ENCODE measurements at places on chromosomes 3 and 15.

GRCh38 chr15:71666763-71667620, 143.4 kb upstream of the NR2E3 start:
- no peaks in the 10 kb centered on the region for H3K4me1 ChIP-seq
- no peaks in the 10 kb centered on the region for H3K36me3 ChIP-seq
- H3K27ac ChIP-seq = no peak overlapping the region
- no peaks in the 10 kb centered on the region for H3K27me3 ChIP-seq

GRCh38 chr15:100703032-100703578, 100.7 kb downstream of the ASB7 start:
- H3K27me3 ChIP-seq = no peaks in the 10 kb centered on the region
- H3K36me3 ChIP-seq = no peaks in the 10 kb centered on the region
- DNase-seq = peak; percentile 81
- peaks cover 3% of the 10 kb centered on the region for H3K4me1 ChIP-seq
- no peak overlapping the region for H3K4me3 ChIP-seq
- H3K27ac ChIP-seq = no peak overlapping the region

DNA sequence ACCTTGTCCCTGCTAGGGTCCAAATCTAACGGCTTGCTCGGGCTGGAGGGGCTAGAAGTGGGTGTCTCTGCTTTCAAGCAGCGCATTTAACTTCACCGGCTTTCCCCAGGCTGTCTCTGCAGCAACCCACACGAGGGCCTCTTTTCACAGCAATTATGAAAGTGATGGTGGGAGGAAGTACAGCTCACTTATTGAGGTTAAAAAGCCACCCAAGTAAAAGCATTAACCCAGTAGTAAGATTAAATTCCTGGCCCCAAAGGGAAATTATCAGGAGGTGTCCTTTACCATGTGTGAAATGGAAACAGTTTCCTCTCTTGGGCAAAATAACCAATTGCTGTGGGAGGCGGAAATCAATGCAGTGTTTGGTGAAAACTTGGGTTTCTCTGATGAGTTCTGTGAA, 41.1 kb downstream of the NGRN start:
- no peak overlapping the region for H3K4me3 ChIP-seq
- H3K36me3 ChIP-seq = no peaks in the 10 kb centered on the region
- no peak overlapping the region for H3K27ac ChIP-seq
- no peaks in the 10 kb centered on the region for H3K27me3 ChIP-seq
- no peak for DNase-seq

GRCh38 chr3:183217548-183218332, 35.3 kb upstream of the B3GNT5 start:
- H3K4me3 ChIP-seq = no peak overlapping the region
- H3K36me3 ChIP-seq = no peaks in the 10 kb centered on the region
- H3K4me1 ChIP-seq = no peaks in the 10 kb centered on the region
- DNase-seq = no peak
- no peaks in the 10 kb centered on the region for H3K27me3 ChIP-seq
- H3K27ac ChIP-seq = no peak overlapping the region

DNA sequence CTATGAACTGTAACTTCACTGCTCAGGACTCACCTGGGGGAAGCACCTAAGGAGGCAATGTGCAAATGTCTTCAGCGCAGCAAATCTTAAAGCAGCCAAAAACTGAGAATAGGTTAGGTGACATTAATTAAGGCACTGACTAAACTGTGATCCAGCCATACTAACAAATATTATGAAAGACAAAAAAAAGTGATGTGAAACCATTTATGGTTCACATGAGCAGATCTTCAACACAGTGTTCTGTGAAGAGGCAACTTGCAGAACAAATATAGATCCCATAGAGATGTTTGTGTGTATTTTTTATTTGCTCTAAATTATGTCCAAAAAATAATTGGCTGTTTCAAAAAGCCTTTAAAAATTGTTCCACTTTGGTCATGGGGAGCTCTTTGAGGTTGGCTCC, 24.1 kb upstream of the MITF start:
- H3K4me3 ChIP-seq = no peak overlapping the region
- no peaks in the 10 kb centered on the region for H3K36me3 ChIP-seq
- peaks cover 5% of the 10 kb centered on the region for H3K27me3 ChIP-seq

- H3K4me1 ChIP-seq = peaks cover 25% of the 10 kb centered on the region
- peak; percentile 39 for DNase-seq
- no peak overlapping the region for H3K27ac ChIP-seq
- H3K27me3 ChIP-seq = no peaks in the 10 kb centered on the region
- no peaks in the 10 kb centered on the region for H3K36me3 ChIP-seq
- no peak overlapping the region for H3K4me3 ChIP-seq
Measured at GRCh38 chr3:149019580-149019979, 28.2 kb downstream of the GYG1 start.

DNA sequence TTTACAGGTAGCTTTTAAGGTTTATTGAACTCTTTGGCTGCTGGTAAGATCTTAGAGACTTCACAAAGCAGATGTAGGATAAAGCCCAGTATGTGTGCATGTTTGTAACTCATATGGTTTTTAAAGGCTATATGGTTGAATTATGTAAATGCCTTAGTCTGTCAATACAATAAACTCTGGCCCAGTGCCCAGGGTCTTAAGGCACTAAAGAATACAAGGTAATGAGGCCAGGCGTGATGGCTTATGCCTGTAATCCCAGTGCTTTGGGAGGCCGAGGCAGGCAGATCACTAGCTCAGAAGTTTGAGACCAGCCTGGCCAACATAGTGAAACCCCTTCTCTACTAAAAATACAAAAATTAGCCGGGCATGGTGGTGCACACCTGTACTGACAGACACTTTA, 170.3 kb upstream of the CGNL1 start:
- H3K27ac ChIP-seq = no peak overlapping the region
- H3K36me3 ChIP-seq = no peaks in the 10 kb centered on the region
- H3K27me3 ChIP-seq = no peaks in the 10 kb centered on the region
- no peaks in the 10 kb centered on the region for H3K4me1 ChIP-seq
- DNase-seq = no peak
- H3K4me3 ChIP-seq = no peak overlapping the region

GRCh38 chr3:43787330-43787729, 96.6 kb downstream of the ABHD5 start:
- H3K27me3 ChIP-seq = peaks cover 22% of the 10 kb centered on the region
- H3K4me3 ChIP-seq = no peak overlapping the region
- H3K27ac ChIP-seq = no peak overlapping the region
- no peaks in the 10 kb centered on the region for H3K36me3 ChIP-seq
- no peak for DNase-seq

DNA sequence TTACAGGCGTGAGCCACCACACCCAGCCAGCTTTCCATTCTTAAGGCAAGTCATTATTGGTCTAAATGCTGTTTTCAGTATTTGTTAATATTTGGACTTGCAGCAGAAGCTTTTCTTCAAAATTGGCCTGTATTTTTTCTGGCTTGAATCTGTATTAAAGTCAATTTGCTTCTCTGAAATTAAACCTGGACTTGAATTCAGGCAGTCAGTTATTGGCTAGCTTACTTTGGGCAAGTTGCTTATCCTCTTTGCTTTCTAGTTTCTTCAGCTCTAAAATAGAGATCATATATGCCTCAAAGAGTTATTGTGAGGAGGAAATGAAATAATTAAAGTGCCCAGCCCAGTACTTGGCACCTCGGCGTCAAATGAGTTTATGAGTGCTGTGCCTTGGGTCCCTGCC, 17.3 kb downstream of the STARD9 start:
- no peak overlapping the region for H3K4me3 ChIP-seq
- no peaks in the 10 kb centered on the region for H3K36me3 ChIP-seq
- DNase-seq = no peak
- no peaks in the 10 kb centered on the region for H3K27me3 ChIP-seq
- H3K4me1 ChIP-seq = peaks cover 2% of the 10 kb centered on the region

GRCh38 chr3:16118396-16118795, 56.1 kb upstream of the GALNT15 start:
- H3K27ac ChIP-seq = no peak overlapping the region
- no peak overlapping the region for H3K4me3 ChIP-seq
- no peaks in the 10 kb centered on the region for H3K27me3 ChIP-seq
- no peak for DNase-seq

DNA sequence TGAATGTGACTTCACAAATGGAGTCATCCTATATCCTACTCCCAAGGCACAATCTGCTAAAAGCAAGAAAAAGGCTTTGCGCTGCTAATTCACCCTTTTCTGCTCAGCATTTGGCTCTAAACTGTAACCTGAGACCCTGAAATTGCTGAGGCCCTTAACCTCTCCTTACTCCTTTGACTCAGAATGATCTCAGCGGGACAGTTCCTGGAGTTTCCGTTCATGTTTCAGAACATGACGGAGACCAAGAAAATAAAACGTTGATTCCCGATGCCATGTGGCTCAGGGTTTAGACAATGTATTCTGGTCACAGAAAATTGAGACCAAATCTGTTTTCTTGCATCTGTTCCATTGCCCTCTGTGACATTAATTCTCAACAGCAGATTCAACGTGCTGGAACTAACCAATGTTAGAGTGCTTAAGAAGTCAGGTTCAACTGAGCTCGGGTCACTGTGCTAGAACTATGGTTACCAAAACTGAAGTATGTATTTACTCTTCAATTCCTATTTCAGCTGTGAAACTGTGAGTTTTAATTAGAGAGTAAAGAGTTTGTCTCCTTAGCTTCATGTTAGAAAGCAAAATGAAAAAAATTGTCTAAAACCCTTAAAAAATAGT, 45.4 kb upstream of the TMC3 start:
- H3K4me3 ChIP-seq = no peak overlapping the region
- no peaks in the 10 kb centered on the region for H3K4me1 ChIP-seq
- H3K36me3 ChIP-seq = no peaks in the 10 kb centered on the region
- H3K27ac ChIP-seq = no peak overlapping the region
- DNase-seq = peak; percentile 56
- H3K27me3 ChIP-seq = no peaks in the 10 kb centered on the region

- no peak overlapping the region for H3K4me3 ChIP-seq
- H3K36me3 ChIP-seq = no peaks in the 10 kb centered on the region
- no peaks in the 10 kb centered on the region for H3K27me3 ChIP-seq
- no peak overlapping the region for H3K27ac ChIP-seq
Measured at GRCh38 chr3:23550402-23550801, 255.4 kb upstream of the UBE2E1 start.

GRCh38 chr3:90092994-90093393, 985.6 kb downstream of the EPHA3 start:
- H3K27me3 ChIP-seq = no peaks in the 10 kb centered on the region
- no peaks in the 10 kb centered on the region for H3K36me3 ChIP-seq
- H3K4me1 ChIP-seq = no peaks in the 10 kb centered on the region
- DNase-seq = peak; percentile 57
- no peak overlapping the region for H3K27ac ChIP-seq

- no peaks in the 10 kb centered on the region for H3K27me3 ChIP-seq
- no peak overlapping the region for H3K27ac ChIP-seq
- DNase-seq = no peak
- peaks cover 3% of the 10 kb centered on the region for H3K4me1 ChIP-seq
- H3K36me3 ChIP-seq = peaks cover 10% of the 10 kb centered on the region
Measured at GRCh38 chr15:90080458-90080755, 21.9 kb downstream of the IDH2 start.

DNA sequence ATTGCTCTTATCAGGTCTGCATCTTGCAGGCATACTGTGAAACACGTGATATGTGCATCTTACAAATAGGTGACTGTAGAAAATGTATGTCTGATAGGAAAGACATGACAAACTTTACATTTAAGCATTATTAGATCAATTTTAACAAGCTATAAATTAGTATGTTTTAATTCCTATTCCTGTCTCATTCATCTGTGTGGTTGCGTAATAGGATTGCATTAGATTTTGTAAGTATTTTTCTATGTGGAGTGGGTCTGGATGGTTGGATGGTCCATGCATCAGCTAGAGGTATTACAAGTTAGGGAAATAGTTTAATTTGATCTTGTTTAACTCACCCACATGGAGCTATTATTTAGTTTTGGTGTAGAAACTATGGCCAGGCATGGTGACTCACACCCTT, 18.8 kb downstream of the ASTE1 start:
- DNase-seq = no peak
- H3K27ac ChIP-seq = no peak overlapping the region

DNA sequence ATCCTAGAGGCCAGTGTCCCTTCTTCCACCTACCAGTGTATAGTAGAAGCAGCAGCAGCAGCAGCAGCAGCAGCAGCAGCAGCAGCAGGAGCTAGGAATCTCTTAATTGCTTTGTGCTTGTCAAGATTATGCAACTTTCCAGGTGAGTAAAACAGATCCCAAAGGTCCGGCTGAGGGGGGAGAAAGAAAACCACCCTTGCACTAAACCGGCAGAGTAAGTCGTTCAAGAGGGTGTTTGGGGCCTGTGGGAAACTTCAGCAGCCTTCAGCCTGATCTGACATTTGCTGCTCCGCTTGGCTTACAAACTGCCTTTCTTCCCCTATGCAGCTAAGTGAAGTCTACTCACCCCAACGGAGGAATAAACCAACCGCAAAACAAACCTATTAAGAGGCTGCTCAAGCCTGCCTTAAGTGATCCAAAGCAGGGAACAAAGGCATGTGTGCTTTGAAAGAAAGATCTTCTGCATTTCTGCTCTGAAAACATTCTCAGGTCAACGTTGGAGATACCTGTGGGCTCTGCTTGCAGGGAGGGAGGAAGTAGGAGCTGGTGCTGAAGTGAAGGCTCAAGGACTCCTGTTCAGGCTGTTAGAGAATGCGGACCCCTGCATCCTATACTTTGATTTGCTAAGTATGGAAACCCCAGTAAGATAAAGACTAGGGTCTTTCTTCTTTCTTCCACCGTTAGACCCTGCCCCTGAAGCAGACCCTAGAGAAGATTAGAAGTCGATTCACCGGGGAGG, 35.7 kb upstream of the DLG1 start:
- no peak for DNase-seq
- no peak overlapping the region for H3K4me3 ChIP-seq
- no peak overlapping the region for H3K27ac ChIP-seq
- no peaks in the 10 kb centered on the region for H3K27me3 ChIP-seq

GRCh38 chr3:107798381-107798780, 275.6 kb downstream of the BBX start:
- peaks cover 2% of the 10 kb centered on the region for H3K4me1 ChIP-seq
- no peaks in the 10 kb centered on the region for H3K27me3 ChIP-seq
- no peak for DNase-seq
- H3K36me3 ChIP-seq = peaks cover 2% of the 10 kb centered on the region
- no peak overlapping the region for H3K27ac ChIP-seq

DNA sequence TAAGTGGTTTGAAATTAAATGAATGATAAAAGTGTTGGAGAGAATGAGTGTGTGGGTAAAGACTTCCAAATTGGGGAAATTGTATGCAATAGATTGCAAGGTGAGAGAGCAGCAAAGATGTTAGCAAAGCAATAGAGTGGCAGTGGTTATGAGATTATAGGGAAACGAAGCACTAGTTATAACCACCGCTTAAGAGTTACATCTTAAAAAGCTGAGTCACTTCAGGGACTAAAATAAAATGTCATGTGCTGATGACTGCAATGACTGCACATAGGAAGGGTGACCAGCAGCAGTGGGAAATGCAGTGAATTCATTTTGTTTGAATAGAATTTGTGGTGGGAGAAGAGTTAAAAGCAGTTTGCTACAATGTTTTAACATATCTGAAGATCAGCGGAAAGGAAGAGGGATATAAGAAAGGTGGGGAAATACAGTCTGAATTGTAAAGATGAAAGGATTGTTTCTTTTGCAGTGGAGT, 127.3 kb downstream of the RAP2B start:
- no peak overlapping the region for H3K27ac ChIP-seq
- peaks cover 2% of the 10 kb centered on the region for H3K4me1 ChIP-seq
- peak; percentile 40 for DNase-seq

- H3K27me3 ChIP-seq = no peaks in the 10 kb centered on the region
- peaks cover 18% of the 10 kb centered on the region for H3K4me1 ChIP-seq
- H3K36me3 ChIP-seq = no peaks in the 10 kb centered on the region
- no peak overlapping the region for H3K4me3 ChIP-seq
- peak overlapping the region; percentile 72 for H3K27ac ChIP-seq
Measured at GRCh38 chr3:172627057-172627809, 83.6 kb downstream of the NCEH1 start.

Data from fibroblast of lung (primary cell).